Activated CD4-positive, alpha-beta T cell treated with anti-CD3 and anti-CD28 coated beads for 1 hour (primary cell): ENCODE measurements at places on chromosomes 2 and 18.

- DNase-seq: no peak
These were observed 18.7 kb upstream of the SIX3 start for GRCh38 chr2:44922776-44923175.

DNA sequence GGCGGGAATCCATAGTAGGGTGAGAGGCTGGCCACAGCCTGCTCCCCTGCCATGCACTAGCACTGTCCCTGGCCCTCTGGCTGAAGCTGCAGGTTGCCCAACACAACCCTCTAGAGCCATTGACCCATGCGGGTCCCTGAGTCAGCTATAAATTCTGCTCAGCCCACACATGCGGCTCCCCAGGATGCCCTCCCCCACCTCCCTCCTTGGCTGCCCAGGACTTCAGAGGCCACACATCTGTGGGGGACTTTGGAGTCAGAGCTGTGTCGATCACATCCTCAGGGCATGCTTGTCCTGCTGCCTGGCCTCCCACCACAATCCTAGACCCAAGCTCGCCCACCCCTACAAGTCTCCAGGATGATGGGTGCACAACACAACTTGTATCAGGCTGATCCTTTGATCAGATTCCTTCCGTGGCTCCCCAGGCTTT lies 97.0 kb downstream of the TFCP2L1 start:
- DNase-seq: no peak

- no peak for DNase-seq
These were observed 856.1 kb upstream of the ID2 start for GRCh38 chr2:7825591-7826312.

- DNase-seq: no peak
These were observed 120.0 kb downstream of the COL6A3 start for GRCh38 chr2:237293978-237294377.

DNA sequence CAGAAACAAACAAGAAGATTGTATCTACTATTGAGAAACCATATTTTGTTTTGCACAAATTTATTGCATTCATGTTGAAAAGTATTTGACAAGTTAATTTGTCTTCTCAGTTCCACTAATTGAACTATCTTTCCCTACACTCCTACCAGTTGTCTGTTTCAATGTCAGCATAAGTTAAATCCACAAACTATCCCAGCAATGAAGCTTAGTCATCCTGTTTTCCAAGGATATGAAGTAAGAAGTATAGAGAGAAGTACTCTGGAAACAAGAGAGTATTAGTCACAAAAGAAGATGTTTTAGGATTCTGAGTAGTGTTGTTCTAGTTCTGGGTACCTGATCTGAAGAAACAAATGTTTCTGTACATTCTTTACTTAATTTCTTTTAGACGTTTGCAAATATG lies 261.6 kb upstream of the ZNF804A start:
- DNase-seq: no peak

DNA sequence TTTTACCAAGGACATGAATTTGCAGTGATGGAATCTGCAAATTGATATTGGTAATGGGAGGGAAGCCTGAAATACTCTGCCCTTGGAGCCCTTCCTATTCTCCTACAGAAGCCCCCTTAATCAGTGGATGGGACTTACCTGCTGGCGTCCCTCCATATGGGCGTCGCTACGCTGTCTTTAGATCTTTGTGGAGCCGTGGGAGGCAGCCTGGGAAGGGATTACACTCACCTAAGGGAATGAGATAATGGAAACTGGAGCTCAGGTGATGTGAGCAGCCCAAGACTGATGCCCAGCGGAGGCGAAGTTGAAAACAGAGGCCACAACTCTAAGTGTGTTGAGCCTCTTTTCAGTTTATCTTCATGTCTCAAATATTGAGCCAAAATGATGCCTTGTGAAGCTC lies 306.6 kb downstream of the MYCN start:
- no peak for DNase-seq

- DNase-seq: no peak
These were observed 292.6 kb downstream of the SETBP1 start for GRCh38 chr18:44973282-44973681.

GRCh38 chr2:219998107-219998506 lies 370.7 kb downstream of the SLC4A3 start:
- no peak for DNase-seq

GRCh38 chr2:46134531-46135227 lies 162.5 kb upstream of the EPAS1 start:
- no peak for DNase-seq

DNA sequence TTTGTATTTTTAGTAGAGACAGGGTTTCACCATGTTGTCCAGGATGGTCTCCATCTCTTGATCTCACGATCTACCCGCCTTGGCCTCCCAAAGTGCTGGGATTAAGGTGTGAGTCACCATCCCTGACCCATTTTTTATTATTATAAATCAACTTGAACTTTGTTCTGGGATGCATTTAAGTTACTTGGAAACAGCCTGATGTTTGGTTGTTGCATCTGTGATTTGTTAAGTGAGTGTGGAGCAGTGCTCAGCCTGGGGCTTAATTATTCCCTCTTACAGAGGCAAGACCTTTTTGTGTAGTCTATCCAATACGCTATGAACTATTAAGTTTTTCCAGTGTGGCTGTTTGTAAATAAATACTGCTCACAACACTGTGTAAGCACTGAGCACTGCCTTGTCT lies 32.6 kb downstream of the MTA3 start:
- no peak for DNase-seq

- DNase-seq: no peak
These were observed 281.1 kb upstream of the RAB12 start for GRCh38 chr18:8328126-8328525.

DNA sequence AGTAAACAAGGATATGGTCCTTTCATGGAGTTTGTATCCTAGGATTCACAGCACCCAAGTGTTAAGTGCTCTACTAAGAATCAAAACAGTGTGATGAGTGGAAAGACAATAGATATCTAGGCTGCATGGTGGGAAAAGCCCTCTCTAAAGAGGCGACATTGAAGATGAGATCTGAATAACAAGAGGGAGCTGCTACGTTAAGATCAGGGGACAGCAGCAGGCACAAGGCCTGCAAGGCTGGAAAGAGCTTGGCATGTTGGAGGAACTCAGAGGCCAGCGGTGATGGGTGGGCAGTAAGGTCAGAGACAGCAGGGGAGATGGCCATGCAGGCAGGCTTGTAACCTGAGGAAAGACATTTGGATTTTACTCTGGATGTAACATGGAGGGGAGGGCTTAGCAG lies 177.5 kb downstream of the GFPT1 start:
- DNase-seq: no peak

GRCh38 chr18:46301571-46301970 lies 197.4 kb downstream of the HAUS1 start:
- no peak for DNase-seq

DNA sequence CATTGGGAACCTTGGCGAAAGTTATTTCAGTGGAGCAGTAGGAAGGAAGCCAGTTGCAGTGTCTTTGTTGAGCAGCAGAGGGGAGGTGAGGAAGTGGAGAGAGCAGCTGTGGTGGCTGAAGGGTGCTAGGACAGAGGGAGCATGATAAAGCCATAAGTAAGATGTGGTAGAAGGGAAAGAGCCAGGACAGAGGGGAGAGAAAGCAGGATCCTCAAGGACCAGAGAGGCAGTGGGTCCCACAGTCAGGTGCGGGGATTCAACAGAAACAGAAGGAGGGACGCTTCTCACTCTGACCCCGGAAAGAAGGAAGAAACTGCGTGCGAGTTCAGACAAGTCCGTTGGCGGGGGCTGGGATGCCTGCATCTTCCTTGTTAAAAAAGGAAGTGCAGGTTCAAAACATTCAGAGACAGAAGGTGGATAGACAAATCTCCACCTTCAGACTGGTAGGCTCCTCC lies at the start of gene CXCR2:
Gene CXCR2 (plus strand): TSS at position 403 of the 455 bp plus-strand sequence. CDS start 8,774 bp downstream, outside the sequence.
- DNase-seq: no peak

DNA sequence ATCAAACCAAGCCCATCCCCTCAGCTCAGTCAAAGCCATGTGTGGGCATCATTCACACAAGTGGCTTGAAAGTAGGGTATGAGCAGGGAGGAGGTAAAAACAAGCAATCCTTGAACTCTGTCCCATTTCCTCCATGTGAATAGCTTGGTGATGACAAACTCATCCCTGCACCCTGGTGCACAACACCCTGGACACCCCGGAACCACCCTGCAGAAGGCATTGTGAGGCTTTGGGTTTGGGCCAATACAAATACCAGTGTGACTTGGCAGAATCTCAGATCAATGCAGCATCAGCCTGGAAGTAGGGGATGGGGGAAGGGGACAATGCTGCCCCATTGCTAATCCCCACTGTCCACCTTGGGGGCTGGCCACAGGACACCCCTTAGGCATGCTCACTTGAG lies 28.6 kb downstream of the TGFA start:
- DNase-seq: no peak

- no peak for DNase-seq
These were observed 57.1 kb downstream of the PXDN start for GRCh38 chr2:1687254-1687653.

DNA sequence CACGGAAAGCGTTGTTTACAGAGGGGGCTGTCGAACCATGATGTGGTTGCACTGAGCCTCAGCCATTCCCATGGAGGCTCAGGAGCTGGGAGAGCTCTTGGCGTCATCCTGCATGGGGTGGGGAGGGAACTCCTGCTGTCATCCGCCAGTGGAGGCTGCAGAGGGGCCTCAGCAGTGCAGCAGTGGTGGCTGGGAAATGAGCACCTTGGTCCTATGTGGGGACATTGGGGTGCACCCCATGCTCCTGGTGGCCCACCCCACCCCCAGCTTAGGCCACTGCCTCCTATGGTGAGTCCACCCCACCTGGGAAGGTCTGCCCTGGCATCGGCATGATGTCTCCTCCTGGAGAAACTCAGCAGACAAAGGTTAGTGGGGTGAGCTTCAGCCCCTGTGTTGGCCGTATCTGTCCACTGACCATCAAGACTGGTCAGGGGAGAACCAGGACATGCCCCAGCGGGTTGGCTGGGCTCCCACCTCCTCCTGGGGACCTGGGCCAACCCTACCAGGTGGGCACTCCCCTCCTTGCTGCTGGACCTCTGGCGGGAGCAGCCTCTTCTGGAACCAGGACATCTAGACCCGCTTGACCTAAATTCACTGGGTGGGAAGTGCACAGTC lies 67.8 kb upstream of the HDAC4 start:
- DNase-seq: no peak

- DNase-seq: no peak
These were observed 441.8 kb downstream of the CMPK2 start for GRCh38 chr2:6423944-6424343.

GRCh38 chr18:40907842-40908241 lies 1047.2 kb upstream of the PIK3C3 start:
- DNase-seq: no peak

GRCh38 chr18:59270689-59271257 lies 2.5 kb downstream of the RAX start:
- no peak for DNase-seq

GRCh38 chr2:157468931-157469708 lies 25.2 kb upstream of the CYTIP start:
- no peak for DNase-seq

- no peak for DNase-seq
These were observed 82.9 kb downstream of the SCN3A start for GRCh38 chr2:165120740-165121467.

DNA sequence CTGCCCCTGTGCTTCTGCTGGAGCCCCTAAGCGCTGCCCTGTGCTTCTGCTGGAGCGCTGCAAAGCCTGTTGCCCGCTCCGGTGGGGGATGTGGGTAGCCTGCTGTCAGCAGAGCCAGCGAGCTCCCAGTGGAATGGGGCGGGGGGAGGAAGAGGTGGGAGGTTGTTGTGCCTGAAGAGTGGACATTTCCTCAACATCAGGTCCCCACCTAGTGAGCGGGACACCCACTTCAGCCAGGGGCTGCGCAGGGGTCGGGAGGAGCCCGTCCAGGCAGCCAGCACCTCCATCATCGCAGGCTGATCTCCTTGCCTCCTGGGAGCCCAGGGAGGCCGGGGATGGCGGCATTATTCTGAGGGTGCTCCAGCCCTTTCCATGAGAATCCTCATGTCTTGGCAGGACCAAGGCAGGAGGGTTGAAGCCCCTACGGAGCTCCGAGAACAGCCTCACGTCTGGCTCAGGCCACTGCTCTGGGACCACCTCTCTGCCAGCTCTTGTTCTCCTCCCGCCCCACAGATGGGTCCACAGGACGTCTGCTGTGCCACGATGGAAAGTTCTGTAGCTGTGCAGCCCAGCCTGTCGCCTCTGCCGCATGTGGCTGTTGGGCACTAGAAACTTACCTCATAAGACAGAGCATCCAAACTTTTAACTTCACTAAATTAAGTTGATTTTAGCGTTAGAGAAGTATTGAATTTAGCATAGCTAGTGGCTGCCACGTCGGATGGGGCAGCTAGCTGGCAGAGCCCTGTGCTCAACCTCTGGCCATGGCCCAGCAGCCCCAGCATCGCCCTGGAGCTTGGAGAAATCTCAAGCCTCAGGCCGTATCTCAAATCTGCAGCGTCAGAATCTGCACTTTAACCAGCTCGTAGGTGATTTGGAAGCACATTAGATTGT lies 1.9 kb upstream of the ALLC start:
- DNase-seq: no peak

DNA sequence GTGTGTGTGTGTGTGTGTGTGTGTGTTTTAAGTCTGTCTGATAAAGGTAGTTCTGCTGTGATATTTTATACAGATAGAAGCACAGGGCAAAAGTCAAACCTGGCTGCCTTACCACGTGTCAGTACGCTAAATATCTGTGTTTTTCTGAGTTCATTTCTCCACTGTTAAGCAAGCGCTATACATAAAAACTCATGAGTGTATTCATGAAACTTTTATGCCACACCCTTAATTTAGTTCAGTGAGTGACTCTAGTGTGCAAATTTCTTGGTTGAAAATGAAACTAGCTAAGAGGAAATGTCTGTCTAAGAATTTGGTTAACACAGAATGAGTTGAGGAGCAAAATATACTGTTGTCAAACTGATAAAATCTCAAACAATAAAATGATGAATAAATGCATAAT lies 11.2 kb downstream of the CASP10 start:
- no peak for DNase-seq

GRCh38 chr2:39723946-39724827 lies 54.9 kb downstream of the THUMPD2 start:
- DNase-seq: no peak

- no peak for DNase-seq
These were observed 36.4 kb downstream of the CACNB4 start for GRCh38 chr2:152062125-152063091.

DNA sequence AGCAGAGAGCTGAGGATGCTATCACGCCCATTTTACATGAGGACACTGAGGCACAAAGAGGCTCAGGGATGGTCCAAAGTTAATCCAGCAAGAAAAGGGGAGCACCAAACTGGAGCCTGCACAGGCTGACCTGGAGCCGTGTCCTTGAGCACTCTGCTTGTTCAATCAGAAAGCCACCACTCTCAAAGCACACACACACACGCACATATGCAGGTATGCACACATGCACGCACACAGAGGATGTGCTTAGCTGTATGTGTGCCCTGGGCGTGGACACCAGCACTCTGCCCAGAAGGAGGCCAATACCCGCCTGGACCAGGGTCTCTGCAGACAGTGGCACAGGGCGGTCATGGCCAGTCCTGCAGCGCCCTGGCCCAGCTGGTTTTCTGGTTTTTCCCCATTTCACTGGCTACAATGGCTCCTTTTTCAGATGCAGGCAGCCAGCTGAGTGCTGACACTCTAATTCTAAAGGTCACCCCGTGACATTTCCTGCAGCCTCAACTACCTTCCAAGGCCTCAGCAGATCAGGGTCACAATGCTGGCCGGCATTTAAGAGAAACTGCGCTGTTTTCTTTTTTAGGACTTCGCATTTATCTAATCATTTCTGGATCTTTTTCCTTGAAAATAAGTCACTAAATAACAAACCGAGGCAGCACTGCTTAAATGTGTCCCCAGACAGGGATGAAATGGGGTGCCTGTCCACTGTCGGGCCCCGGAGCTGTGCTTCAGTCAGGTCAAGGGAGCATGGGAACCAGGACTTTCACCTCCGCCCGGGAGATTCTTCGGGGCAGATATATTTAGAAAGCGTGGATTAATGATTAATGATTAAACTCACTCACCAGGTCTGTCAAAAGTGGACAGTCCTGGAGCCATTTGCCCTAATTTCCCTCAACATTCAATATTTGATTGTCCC lies 104.5 kb downstream of the HDAC4 start:
- DNase-seq: no peak
